ENCODE measurements at places on chromosomes 7 and 10.

DNA sequence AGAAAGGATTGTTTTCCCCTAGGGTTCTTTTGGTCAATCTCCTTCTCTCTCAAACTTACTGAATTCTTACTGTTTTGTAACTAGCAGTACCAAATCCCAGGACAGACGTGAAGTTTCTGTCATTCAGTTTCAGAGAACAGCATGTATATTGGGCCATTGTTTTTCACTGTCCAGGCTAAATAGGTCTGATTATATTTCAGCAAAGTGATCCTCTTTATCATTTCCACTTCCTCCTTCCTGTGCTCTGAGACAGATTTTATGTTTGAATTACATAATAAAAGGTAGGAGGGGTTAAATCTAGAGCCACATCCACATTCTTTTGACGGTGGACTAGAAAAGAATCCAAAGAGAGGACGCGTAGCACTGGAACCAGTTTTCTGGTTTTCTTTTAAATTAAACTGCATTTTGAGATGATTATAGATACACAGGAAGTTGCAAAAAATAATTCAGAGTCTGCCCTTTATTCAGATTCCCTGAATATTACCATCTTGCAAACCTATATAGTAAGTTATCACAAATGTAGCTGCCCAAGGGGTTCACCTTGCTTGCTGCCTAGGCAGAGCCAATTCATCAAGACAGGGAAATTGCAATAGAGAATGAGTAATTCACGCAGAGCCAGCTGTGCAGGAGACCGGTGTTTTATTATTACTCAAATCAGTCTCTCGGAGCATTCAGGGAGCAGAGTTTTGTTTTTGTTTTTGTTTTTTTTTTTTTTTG is 40.1 kb downstream of the AKR1E2 start:
- DNase-seq = no peak

GRCh38 chr7:118218413-118219156 is 5.9 kb upstream of the ANKRD7 start:
- DNase-seq = no peak

DNA sequence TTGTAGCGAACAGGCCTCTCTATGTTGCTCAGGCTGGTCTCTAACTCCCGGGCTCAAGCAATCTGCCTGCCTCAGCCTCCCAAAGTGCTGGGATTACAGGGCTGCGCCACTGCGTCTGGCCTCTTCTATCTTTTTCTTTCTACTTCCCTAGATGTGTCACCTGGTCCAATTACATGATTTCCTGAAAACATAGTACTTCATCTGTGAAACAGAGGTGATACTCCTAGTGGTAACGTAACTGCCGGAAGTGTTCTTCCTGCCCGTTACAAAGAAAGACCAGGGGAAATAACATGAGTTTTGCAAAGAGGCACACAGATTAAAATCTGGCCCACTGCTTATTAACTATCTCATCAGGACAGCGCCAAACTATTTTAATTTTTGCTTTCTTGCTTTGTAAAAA is 18.4 kb upstream of the HGF start:
- DNase-seq = no peak

GRCh38 chr7:36512616-36513015 is 123.0 kb downstream of the ANLN start:
- DNase-seq = no peak

DNA sequence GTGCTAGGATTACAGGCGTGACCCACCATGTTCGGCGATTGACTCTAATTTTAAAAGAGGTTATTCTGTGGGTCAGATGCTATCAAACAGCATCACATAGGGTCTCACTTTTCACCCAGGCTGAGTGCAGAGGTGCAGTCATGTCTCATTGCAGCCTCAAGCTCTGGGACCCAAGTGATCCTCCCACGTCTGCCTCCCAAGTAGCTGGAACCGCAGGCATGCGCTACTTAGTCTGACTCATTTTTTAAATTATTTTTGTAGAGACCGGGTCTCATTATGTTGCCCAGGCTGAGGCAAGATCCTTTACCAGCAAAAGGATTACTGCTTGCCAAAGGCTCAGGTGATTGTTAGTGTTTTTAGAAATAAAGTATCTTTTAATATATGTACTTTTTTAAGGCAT is 42.9 kb upstream of the STOX1 start:
- DNase-seq = no peak

DNA sequence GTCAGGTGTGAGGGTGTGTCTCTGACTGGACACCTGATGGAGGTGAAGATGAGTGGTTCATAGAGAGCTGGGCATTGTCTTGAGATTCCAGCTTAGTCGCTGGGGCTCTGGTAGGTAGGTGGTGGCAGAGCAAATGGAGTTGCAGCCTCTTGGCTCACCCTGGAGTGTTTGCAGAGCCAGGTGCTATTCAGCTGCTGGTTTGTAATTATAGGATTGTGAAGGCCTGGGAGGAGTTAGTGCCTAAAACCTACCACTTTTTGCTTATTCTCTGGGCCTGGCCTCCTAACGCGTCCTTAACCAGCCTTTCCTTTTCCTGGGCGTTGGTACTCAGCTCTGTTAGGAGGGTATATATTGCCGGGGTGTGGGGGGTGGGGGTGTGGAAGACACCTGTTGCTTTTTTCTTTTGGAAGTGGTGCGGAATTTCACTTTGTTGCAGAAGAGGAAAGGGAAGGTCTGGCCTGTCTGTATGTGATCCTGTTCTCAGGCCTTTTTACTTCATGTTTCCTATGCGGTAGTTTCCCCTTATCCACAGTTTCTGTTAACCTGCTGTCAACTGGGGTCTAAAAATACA is 3.2 kb downstream of the PPRC1 start:
- no peak for DNase-seq

GRCh38 chr7:92020636-92021035 is 80.0 kb downstream of the AKAP9 start:
- no peak for DNase-seq

- DNase-seq = no peak
Observed at GRCh38 chr10:110115784-110116520, 91.5 kb upstream of the MXI1 start.

DNA sequence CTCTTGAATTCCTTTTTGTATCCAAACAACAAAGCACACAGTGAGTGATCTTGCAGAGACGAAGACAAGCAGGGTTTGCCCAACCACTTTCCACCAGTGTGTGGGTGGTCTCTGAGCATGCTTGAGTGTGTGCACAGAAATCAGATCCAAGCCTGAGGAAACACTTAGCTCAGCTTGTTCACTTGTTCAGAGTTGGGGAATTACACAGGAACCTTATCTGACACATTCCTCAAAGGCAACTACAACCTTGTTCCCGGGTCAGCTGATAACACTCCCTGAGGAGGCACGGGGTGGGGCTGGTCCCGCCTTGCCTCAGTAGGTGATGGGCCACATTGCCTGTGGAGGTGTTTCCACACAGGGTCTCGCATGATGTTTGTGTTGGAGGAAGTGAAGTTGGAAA is 216.9 kb downstream of the DYNC1I1 start:
- DNase-seq = no peak

DNA sequence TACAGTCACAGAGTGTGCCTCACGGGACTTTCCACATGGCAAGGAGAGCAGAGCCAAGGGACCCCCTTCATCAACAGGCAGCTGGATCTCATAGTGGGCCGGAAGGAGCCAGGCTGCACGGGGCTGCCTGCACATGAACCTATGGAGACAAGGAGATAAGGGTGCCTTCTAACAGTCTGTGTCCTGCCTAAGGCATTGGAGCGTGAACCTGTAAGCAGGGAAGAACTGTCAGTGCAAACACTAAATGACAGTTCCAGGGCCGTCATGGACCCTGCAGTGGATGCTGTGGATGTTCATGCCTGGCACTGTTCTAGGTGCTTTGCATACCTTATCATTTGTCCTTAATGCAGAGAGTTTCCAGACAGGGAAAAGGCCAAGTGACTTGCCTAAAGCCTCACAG is 85.9 kb downstream of the WIPF3 start:
- DNase-seq = no peak

- no peak for DNase-seq
Observed at GRCh38 chr10:86042161-86042560, 324.4 kb downstream of the GRID1 start.

- DNase-seq = no peak
Observed at GRCh38 chr10:21144047-21144446, 246.9 kb upstream of the NEBL start.

DNA sequence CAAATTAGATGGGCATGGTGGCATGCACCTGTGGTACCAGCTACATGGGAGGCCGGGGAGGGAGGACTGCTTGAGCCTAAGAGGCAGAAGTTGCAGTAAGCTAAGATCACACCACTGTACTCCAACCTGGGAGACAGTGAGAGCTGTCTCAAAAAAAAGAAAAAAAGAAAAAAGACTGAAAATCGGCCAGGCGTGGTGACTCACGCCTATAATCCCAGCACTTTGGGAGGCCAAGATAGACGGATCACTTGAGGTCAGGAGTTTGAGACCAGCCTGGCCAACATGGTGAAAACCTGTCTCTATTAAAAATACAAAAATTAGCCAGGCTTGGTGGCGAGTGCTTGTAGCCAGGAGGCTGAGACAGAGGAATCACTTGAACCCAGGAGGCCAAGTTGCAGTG is 11.9 kb downstream of the RNF216 start:
- DNase-seq = no peak

- DNase-seq = no peak
Observed at GRCh38 chr10:90407131-90407530, 450.7 kb downstream of the HTR7 start.

- no peak for DNase-seq
Observed at GRCh38 chr7:4621396-4621795, 60.7 kb upstream of the FOXK1 start.

- DNase-seq = no peak
Observed at GRCh38 chr10:80909254-80909653, 371.6 kb downstream of the SH2D4B start.

GRCh38 chr7:74579800-74580685 is 77.5 kb upstream of the GTF2I start:
- DNase-seq = peak; percentile 89

GRCh38 chr7:134779741-134780065 is 269 bp downstream of the CALD1 start:
- DNase-seq = no peak

GRCh38 chr7:52071744-52072143 is 755.1 kb upstream of the COBL start:
- no peak for DNase-seq

DNA sequence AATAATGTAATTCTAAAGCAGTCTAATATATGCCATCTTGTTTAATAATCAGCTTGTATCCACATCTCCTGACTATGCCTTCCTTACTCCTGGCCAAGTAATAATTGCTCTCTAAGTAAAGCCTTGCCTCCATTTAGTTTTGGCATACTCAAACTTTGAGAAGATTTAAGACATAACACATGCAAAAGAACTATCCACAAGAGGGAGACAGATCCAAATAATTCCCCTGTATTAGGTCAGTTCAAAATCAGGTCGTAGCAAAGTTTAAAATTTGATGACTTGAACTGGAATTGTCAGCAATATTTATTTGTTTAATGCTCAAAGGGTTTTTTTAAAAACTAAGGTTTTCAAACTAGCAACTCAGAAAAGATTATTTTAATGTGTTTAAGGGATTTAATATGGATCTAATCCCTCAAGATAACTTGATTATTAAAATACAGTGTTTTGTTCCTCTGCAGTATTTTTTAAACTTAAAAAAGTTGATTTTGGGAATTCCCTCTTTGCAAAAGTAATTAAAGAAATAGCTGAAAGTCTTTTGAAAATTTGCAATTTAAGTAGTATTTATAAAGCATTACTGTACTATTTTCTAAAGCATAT is 95.3 kb downstream of the HDAC9 start:
- DNase-seq = no peak

DNA sequence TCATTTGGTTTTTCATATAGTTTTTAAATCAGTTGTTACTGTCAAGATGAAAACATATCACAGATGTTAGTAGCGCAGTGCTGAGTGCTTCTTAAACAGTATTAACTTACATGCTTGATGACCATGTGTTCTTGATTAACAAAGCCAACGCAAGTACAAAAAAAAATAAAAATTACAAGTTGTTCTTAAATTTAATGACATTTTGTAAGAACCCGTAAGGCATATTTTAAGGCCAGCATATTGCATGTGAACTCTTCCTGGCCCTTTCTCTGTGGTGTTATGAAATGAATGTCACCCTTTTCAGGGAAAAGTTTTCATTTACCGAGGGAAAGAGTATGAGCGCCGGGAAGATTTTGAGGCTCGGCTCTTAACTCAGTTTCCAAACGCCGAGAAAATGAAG is 140.4 kb upstream of the NPS start:
- no peak for DNase-seq

- DNase-seq = no peak
Observed at GRCh38 chr7:157080111-157080730, 58.5 kb upstream of the UBE3C start.

GRCh38 chr10:93867525-93867924 is 26.3 kb upstream of the SLC35G1 start:
- DNase-seq = no peak

DNA sequence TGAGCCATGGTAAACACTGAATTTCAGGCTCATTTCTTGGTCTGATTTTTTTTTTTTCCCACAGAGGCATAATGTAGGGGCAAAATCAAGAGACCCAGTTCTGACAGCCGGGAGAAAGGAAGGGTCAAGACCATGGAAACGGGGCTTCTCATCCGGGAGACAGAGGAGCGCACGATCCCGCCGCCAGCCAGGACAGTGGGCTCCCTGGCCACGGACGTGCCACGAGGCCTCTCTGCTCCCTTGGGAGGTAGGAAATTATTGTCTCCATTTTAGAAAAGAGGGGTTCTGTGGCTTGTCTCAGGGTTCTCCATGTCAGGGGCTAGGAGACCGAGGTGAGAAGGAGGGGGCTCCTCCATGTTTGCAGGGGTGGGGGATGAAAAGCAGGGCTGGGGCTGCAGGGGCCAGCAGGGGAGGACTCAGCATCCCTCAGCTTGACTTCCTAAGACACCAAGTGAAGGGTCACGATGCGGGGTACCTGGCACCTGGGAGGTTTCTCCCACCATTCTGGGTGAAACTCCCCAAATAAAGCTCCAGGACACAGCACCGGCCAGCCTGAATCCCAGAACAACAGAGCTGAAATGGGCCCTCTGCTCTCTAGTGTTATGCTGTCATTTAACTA is 37.6 kb downstream of the PPIF start:
- peak; percentile 12 for DNase-seq

GRCh38 chr10:58385784-58386112 is 538 bp downstream of the TFAM start:
- peak; percentile 64 for DNase-seq

DNA sequence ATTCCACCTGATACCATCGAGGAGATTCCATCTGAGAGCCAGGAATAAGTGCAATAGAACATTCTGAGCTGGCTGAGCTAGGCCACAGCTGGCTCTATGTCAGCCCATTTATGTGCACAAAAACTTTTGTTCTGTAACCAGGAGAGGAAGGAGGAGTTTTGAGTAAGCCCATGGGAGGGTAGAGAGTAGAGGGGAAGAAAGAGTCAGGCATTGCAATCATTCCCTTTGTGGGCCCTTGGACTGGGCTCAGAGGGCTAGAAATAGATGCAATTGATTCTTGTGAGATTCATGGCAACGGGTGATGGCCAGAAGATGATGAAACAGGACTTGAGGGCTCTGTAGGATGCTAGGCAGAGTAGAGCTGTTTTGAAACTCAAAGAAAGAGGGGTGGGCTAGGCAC is 104.6 kb upstream of the KIF5B start:
- no peak for DNase-seq

DNA sequence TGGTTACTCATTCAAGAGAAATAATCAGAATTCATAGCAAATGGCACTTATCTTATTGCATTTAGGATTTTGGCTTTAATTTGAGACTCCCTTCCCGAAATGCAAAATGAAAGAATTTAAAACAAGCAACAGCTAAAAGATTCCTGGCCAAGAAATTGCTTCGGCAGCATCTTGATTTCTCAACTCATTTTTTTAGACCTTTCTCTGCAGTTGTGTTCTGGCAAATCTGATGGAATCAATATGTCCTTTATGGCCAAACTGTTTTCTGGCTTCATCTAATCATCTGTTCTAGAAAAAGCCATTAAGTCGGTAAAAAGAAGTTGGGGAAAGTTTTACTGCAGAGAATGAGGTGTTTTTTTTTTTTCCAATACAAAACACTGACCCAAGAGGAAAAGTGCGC is 172.1 kb downstream of the SLC16A9 start:
- no peak for DNase-seq
